Stimulated activated CD8-positive, alpha-beta memory T cell treated with anti-CD3 and anti-CD28 coated beads, Interleukin-2, amount 100 ng/mL, for 1 hour (primary cell): ENCODE measurements at places on chromosomes 7 and 10.

DNA sequence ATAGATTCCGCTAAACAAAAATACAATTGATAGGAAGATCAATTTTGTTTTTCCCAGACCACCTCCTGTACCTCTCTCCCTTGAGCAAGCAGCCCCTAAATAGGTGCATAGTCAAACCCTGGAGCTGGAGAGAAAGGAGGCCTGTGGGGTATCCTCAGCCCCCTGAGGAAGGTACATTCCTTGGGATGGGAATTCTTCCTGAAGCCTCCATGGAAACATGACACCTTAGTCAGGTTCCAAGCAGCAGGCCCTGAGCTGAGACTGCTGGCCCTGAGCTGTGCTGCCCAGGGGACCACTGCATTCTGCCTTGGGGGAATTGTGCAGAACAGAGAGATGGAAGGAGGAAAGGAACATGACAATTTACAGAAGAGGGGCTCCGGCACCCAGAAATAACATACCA lies 7.4 kb downstream of the HNRNPF start:
- DNase-seq, result no peak

GRCh38 chr10:48651293-48651692 lies 33.4 kb upstream of the WDFY4 start:
- DNase-seq, result no peak

DNA sequence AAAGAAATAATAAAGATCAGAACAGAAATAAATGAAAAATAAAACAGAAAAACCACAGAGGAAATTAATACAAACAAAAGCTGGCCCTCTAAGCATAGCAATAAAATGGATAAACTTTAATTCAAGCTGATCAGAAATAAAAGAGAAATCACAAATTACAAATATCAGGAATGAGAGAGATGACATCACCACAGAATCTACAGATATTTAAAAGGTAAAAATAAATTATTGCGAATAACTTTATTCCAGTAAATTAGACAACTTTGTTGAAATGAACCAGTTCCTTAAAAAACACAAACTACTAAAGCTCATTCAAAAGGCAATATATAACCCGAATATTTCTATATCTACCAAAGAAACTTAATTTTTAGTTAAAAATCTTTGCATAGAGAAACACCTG lies 131.7 kb downstream of the PPP1R3A start:
- no peak for DNase-seq

DNA sequence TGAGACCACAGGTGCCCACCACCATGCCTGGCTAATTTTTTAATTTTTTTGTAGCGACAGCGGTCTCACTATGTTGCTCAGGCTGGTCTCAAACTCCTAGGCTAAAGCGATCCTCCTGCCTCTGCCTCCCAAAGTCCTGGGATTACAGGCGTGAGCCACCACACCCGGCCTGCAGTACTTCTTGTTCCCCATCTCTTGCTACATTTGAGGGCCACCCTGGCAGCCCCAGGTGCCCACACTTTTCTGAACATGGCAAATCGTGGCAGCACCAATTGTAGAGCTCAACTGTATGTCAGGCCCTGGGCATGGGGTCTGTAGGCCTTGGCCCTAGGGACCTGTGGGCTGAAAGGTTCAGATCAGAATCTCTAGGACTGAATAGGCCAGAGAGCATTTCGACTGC lies 25.1 kb upstream of the LIMK1 start:
- no peak for DNase-seq

GRCh38 chr10:99529591-99530107 lies 3.1 kb upstream of the NKX2-3 start:
- no peak for DNase-seq

DNA sequence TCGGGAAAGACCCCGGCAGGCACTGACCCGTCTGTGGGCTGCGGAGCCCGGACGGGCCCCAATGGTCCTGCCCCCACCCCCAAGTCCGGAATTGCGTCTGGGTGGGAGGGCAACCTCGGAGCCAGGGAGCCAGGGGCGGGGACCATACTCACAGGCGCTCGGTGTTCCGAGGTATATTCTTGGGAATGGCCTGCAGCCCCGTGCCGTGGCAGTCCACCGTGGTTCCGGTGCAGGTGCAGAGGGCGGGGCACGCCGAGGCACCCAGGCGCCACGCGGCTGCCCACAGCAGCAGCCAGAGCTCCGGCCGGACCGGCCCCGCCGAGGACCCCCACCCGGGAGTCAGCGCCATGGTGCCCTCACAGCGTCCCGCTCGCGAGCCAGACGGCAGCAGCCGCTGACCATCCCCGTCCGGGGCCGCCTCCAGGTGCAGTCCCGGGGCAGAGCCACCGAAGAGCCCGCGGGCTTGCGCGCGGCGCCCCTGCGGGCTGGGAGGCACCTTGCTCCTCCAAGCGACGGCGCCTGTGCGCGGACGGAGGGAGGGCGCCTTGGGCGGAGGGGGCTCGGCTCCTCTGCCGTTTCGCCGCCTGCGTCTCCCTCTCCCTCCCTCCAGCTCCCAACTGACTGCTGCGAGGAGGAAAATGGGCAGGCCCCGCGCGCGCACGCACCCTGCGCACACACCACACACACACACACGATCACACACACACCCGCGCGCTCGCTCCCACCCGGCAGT lies at the start of gene SLIT1:
Gene SLIT1, minus strand, starts transcription at position 634 of the 733 bp plus-strand sequence. Its CDS starts 285 bp downstream, at position 349.
- DNase-seq, result no peak

- DNase-seq, result no peak
These were observed 24.5 kb upstream of the SAMD9L start for GRCh38 chr7:93172683-93173082.

GRCh38 chr10:77118603-77119282 lies 518.9 kb downstream of the KCNMA1 start:
- DNase-seq, result no peak

DNA sequence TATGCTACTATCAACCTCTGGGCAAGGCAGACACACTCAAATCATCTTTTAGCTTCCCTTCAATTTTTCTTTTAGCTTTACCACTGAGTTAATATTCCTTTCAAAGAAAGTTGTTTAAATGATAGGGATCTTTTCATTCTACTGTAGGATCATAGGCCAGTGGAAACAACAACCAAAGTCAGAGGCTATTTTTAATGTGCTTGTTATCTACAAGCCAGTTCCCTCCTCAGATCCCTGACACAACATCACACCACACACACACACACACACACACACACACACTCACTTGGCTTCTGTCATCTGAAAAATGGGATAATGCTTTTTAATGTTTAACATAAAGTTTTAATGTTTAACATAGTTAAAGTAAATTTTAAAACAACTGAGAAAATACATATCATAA lies 106.7 kb upstream of the CAV2 start:
- DNase-seq, result no peak

DNA sequence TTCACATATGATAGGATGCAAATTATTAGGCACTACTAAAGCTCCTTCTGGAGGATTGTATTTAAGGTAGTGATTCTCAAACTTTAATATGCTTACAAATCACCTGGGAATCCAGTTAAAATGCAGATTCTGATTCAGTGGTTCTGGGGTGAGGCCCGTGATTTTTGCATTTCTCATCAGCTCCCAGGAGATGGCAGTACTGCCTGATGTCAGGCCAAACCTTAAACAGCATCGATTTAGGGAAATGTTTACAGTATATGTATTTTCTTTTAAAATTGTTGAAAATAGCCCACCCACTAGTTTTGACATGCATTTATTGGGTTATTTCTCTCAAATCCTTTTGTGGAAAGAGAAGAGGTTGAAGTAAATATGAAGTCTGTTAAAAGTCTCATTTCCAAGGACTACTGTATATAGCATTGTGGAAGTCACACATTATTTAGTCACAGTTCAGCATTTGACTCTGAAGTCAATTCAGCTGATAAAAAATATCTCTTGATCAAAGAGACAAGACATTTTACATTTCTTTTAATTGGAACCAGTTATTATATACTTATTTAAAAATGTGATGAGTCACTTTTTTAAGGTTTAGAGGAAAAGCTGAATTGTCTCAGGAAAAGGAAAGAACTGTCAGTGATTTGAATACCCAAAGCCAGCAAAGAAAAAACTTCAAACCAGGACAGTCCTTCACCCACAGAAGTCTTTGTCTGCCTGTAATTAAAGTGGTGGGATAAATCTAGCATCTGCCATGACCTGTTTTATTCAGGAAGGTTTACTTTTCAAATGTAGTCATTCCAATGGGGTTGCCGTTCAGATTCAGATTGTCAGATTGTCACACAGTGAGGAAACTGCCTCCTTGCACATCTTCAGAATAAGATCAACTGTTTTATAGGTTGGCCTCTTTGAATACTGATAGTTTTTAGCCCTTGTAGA lies 21.1 kb upstream of the HBP1 start:
- no peak for DNase-seq

DNA sequence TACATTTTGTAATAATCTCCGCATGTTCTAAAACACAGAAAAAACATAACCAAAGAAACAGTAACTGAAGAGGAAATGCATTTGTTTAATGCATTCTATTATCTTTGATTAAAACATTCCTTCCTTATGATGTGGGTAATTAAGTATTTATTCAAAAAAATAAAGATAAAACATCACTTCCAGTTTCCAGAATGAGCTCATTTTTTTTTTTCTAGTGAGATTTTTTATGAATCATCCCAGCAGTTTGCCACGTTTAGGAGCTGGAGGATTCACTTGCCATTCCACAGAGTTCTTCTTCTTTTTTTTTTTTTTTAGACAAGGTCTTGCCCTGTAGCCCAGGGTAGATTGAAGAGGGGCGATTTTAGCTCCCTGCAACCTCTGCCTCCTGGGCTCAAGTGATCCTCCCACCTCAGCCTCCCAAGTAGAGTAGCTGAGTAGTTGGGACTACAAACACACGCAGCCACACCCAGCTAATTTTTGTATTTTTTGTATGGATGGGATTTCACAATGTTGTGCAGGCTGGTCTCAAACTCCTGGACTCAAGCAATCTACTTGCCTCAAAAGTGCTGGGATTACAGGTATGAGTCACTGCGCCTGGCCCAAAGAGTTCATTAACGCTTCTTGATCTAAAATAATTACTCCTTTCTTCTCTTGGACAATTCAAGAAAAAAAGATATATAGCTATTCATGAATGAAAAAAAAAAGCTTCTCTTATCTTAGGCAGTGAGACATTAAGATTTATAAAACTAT lies 177.3 kb downstream of the DKK1 start:
- DNase-seq, result no peak

DNA sequence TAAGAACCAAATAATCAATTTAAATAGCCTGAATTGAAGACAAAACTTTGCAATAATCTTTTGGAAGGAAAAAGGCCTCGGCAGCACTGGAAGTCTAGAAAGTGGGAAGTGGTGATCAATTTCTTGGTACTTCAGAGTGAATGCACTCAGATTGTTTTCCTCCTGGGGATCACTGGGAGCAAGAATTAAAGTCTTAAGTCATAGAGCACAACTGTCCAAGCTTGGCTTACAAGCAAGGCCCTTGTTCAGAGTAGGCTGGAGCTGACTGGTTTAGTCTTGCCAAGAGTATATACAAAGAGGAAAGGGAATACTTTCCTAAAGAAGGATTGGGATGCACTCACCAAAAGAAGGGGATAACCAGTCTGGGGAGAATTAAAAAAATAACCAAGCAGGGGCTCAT lies 637.1 kb downstream of the CCSER2 start:
- DNase-seq, result no peak

GRCh38 chr10:111482621-111483216 lies 405.9 kb downstream of the ADRA2A start:
- no peak for DNase-seq

DNA sequence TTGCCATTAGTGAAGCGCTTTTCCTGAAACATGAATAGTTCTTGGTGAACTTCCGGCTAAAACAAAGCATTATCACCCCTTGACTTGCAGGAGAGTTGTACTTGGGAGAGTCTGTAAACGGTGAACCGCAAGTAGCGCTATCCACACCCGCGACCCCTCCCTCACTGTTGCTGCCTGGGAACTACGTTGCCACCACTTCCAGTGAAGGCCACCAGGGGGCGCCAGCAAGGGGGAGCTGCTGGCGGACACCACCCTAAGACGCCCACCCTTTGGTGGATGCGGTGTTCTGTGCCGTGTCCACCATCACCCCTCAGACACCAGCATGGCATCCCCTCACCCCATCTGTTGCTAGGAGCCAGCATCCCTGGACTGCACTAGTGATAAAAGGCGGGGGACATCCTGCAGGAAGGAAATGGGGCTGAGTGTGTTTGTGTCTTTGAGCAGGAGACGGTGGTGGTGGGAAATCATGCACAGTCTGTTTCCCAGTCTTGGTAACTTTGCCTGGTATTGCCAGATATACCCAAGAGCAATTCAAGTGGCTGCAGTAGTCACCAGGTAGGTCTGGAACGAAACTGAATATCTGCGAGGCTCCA lies 298.2 kb downstream of the FRMD4A start:
- no peak for DNase-seq

DNA sequence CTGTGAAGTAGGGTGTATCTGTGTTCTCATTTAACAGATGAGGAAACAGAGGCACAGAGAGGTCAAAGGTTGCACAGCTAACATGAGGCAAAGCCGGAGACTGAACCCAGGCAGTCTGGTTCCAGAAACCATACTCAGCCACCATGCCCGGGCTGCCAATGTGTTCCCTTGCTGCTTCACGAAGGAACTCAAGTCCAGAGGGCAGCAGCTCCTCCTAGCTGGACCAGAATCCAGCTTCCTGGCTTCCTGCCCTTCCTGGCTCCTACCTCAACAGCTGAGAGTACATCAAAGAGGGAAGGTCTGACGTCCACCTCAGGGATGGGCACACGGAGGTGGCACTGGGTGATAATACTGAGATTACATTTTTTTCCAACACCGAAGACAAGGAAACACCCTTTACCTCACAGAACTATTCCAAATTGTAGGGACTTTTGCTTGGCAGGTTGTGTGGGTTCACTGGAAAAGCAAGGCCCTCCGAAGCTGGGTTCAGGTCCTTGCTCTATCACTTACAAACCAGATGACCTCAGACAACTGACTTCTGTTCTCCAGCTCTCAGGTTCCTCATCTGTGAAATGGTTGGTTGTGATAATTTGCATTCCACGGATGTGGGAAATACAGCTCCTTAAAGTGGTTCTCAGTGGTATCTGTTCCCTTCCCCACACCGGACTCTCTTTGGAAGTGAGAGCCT lies 154.1 kb upstream of the ZMIZ1 start:
- no peak for DNase-seq

GRCh38 chr10:18582803-18583202 lies 68.6 kb downstream of the NSUN6 start:
- DNase-seq, result no peak

DNA sequence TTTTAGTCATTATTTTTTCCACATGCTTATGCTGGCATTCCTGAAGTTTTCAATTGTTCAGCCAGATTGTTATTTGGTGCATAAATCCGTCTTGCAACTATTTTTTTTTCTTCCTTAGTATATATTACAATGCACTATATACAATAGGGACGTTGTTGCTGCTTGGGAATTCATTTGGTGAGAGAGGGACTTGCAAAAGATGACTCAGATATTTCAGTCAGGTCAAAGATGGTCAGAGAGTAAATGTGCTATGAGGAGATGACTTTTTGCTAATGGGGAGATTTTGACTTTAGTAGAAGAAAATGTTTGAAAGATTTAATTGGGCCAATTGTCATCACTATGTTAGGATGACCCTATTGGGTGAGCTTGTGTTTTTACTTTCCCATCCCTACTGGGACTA lies 348.4 kb upstream of the MTPN start:
- DNase-seq, result no peak

GRCh38 chr7:144738708-144739314 lies 97.0 kb downstream of the TPK1 start:
- no peak for DNase-seq
